ENCODE measurements at places on chromosomes 5 and 9.

DNA sequence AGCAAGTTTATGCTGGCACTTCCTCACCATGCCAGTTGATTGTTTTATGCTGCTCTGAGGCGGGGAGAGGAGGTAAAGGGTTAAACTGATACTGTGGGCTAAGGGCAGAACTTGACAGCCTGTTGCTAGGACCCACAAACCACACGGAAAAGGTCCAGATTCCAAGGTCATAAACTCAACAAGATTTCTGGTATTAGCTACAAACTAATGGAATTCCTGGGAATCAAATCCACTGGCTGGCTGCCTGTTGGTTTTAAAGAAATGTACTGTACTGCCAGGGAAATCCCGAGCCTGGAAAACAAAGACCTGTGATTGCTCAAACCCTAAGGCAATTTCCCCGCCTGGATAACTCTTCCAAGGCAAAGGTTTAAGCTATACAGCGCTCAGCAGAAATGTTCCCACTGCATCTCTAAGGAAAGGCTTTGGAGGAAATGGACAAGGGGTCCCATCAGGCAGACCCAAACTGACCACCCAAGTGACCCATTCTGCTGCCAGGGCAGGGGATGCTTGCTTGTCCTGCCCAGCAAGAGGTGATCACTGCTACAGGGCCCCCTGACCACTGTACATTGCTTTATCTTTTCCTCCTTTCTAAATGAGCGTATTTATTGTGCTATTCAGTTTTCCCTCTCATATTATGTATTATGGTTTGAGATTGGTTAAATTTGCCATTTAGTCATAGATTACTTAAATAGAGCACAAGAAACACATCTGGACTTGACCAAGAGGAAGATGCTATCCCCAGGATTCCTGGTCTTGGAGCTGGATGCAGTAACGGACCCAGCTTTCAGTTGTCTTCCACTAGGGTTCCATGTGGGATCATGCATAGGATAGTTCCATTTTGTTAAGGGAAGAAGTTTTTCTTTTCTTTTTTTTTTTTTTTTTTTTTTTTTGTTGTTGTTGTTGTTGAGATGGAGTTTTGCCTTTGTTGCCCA lies 124.3 kb downstream of the SUSD1 start:
- no peak for DNase-seq

GRCh38 chr5:34728236-34728635 lies 72.1 kb downstream of the RAI14 start:
- no peak for DNase-seq

GRCh38 chr9:14210428-14210827 lies 103.5 kb downstream of the NFIB start:
- no peak for DNase-seq

DNA sequence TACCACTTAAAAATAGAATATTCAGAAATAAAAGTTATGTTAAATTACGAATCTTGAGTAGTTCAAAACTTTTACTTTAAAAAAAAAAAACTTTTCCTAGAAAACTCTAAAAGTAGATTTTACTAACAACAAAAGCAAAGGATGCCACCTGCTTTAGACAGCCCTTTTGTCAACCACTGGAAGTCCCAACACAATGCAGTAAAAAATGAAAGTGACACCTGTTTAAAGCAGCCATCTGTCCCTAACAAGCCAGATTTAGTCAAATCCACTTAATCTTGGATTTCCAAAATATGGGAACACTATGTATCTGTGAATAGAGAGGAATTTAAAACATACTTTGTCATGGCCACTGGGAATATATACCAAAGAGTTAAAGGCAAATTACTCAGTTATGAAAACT lies 3.8 kb downstream of the RFX3 start:
- DNase-seq, result no peak

- DNase-seq, result no peak
Measured at GRCh38 chr5:115842089-115842935, 577 bp downstream of the AP3S1 start.

- DNase-seq, result no peak
Measured at GRCh38 chr9:92970467-92970923, 23.2 kb downstream of the FGD3 start.

All from Right ventricle myocardium inferior (tissue), 1 donor.